ENCODE measurements at places on chromosomes 13 and 19.

- peak; percentile 84 for DNase-seq
Observed at GRCh38 chr19:58575183-58576041, 2.3 kb upstream of the MZF1 start.

GRCh38 chr19:6674868-6675305 lies 4.9 kb upstream of the TNFSF14 start:
- peak; percentile 96 for DNase-seq

- no peak for DNase-seq
Observed at GRCh38 chr19:33085570-33086128, 4.7 kb downstream of the GPATCH1 start.

DNA sequence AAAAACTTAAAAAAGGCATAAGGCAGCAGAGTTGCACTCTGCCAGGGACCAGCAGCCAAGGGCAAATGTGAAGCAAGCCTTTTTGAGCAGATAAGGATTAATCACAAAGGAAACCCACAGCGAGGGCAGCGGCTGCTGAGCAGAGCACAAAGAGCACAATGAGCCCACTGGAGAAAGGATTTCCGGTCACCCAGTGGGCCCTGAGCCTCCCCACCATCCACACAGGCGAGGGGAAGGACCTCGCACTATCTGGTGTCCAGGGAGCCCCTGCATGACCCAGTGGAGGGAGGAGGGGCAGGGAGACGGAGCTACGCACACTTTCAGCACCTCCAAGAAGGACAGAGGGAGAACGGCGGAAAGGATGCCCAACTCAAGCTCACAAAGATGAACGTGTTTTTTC lies 40.0 kb downstream of the COL4A1 start:
- DNase-seq: no peak

GRCh38 chr13:72341904-72342303 lies 385.5 kb downstream of the MZT1 start:
- no peak for DNase-seq

DNA sequence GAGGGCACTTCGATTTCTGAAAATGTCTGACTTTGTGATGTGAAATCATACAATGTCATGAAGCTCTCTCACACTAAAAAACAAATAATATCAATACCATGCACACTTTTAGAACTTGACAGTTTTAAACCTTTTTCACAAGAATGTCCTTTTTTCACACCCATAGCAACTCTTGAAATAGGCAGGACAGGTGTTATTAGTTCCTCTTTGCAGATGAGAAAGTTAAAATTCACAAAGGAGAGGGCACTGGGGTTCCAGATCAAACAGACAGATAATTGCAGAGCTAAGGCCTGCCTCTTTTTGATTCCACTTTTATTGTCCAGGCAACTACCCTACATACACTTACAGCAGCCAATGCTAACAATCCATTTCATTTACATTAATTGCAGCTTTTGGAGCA lies 142.8 kb downstream of the KLF12 start:
- DNase-seq: no peak

GRCh38 chr19:21314676-21315075 lies 14.5 kb downstream of the ZNF708 start:
- DNase-seq: no peak

GRCh38 chr13:44243198-44243857 lies 130.3 kb upstream of the SERP2 start:
- peak; percentile 38 for DNase-seq

- no peak for DNase-seq
Observed at GRCh38 chr13:111659219-111659775, 338.9 kb downstream of the TEX29 start.

GRCh38 chr13:97113231-97114001 lies 108.7 kb upstream of the MBNL2 start:
- DNase-seq: no peak

- DNase-seq: no peak
Observed at GRCh38 chr19:1053176-1054101, 13.5 kb upstream of the ARHGAP45 start.

GRCh38 chr13:112917737-112918136 lies 51.3 kb upstream of the MCF2L start:
- no peak for DNase-seq

DNA sequence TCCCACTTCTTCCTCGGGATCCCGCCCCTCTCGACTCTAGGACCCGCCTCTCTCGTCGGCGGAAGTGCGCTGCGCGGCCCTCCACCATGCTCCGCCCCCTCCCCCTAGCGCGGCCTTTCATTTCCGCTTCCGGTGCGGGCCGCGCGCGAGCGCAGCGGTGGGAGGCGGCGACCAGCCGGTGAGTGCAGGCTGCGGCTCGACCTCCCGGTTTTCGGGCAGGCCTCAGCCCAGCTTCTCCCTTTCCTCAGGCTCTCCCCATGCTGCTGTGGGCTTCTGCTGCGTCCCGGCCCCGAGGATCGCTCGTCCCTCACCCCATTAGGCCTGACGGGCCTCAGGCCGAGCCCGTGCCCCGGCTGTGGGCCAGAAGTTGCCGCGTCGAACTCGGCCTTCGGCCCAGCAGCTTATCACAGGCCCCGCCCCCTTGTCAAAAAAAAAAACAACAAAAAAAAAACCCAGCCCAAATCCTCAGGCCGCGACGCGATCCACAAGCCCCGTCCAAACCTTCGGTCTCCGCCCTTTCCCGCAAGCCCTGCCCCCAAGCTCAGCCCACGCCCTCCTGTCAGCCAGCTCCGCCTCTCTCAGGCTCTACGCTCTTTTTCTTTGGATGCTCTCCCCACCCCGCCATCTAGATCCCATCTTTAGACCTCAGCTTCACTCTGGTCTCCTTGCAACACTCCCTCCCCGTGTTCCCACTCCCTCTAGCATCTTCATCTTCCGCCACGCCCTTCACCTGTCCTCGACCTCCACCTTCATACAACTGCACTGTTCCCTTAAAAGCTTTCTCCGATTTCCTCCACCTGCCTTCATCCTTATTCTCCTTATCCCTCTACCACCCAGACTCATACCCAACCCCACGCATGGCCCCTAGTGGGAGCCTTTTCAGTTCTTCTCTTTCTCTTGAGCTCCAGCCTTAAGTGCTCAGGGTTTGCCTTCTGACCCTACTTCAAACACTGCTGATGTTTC lies at the start of gene CLASRP:
CLASRP (plus strand) TSS at position 115 of the 963 bp plus-strand sequence. CDS start 1,168 bp downstream, outside the sequence.
- peak; percentile 86 for DNase-seq

DNA sequence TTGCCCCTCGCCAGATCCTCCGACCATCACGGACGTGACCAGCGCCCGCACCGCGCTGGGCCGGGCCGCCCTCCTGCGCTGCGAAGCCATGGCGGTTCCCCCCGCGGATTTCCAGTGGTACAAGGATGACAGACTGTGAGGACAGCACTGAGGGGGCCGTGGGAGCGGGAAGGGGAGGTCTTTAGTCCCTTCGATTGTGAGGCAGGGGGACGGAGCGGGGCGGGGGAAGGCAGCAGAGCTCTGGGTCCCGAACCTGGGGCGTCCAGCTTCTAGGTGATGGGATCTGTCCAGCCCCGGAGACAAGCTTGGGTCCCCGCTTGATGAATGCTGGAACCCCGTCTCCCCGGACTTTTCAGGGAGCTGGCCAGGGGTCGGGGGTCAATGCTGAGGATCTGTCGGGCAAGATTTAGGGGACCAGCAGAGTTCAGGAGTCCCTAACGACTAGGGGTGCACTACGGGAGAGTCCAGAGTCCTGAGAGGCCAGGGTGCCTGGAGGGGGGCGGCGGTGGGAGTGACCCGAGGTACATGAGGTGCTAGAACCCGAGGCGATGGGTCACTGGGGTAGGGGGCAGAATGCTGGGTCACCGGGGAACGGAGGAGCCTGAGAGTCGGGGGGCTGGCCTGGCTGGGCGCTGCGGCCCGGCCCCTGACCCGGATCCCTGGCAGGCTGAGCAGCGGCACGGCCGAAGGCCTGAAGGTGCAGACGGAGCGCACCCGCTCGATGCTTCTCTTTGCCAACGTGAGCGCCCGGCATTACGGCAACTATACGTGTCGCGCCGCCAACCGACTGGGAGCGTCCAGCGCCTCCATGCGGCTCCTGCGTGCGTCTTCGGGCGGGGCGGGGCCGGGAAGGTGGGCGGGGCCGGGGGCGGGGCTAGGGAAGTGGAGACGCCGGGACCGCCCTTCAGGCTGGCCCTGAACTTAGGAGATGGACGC lies 14.6 kb downstream of the VSIG10L start:
- peak; percentile 78 for DNase-seq

GRCh38 chr19:52735734-52736133 lies 890 bp upstream of the ZNF611 start:
- peak; percentile 10 for DNase-seq

GRCh38 chr19:342801-343421 lies 1.7 kb downstream of the MIER2 start:
- no peak for DNase-seq

- no peak for DNase-seq
Observed at GRCh38 chr19:45881909-45882528, 3.9 kb downstream of the IRF2BP1 start.

GRCh38 chr13:108785844-108786243 lies 156.4 kb downstream of the MYO16 start:
- DNase-seq: no peak

- no peak for DNase-seq
Observed at GRCh38 chr13:97134364-97135095, 87.6 kb upstream of the MBNL2 start.

GRCh38 chr19:8526345-8527091 lies 12.6 kb upstream of the ZNF414 start:
- DNase-seq: no peak

DNA sequence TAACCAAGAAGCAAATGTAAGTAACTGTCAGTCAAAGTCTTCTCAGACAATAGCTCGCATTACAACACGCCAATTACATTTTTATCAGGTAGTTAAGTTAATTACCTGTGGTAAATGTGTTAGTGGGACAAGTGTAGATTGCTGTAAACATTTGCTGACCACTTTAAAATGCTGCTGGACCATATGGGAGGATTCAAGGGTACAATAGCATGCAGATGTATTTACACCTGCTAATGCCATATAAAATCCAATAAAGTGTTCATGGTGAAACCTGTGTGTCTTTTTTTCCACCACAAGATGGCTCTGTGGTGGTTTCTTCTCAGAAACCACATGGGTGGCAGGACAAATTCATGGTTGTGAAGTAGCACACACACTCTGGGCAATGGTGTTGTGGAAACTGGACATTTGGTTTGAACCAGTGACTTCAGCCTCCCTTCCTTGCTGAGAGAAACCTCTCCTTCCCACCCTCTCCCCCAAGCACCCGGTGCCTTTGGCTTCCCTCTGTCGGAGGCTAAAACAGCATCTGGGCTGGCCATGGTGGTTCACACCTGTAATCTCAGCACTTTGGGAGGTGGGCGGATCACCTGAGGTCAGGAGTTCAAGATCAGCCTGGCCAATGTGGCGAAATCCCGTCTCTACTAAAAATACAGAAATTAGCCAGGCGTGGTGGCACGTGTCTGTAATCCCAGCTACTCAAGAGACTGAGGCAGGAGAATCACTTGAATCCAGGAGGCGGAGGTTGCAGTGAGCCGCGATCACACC lies 18.1 kb upstream of the GTF3A start:
- peak; percentile 18 for DNase-seq

- no peak for DNase-seq
Observed at GRCh38 chr19:4241824-4242430, 5.0 kb upstream of the YJU2 start.

- DNase-seq: no peak
Observed at GRCh38 chr19:27971071-27971470, 1241.9 kb downstream of the UQCRFS1 start.

GRCh38 chr13:87820241-87820640 lies 149.1 kb downstream of the SLITRK5 start:
- DNase-seq: no peak

DNA sequence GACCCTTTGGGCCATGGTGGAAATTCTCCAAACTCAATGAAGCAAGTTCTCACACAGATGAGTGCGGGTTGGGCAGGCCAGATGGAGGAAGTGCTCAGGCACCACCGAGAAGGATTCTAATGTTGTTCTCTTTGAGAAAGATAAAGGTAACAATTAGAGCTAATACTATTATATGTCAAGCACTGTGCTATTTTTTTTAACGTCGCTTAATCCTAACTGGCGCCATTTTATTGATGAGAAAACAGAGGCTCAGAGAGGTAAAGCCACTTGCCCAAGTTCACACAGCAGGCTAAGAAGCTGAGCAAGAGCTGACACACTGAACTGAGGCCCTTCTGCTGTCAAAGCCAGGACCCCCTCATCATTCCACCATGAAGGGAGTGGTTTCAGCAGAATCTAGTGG lies 1.0 kb downstream of the FBL start:
- no peak for DNase-seq

DNA sequence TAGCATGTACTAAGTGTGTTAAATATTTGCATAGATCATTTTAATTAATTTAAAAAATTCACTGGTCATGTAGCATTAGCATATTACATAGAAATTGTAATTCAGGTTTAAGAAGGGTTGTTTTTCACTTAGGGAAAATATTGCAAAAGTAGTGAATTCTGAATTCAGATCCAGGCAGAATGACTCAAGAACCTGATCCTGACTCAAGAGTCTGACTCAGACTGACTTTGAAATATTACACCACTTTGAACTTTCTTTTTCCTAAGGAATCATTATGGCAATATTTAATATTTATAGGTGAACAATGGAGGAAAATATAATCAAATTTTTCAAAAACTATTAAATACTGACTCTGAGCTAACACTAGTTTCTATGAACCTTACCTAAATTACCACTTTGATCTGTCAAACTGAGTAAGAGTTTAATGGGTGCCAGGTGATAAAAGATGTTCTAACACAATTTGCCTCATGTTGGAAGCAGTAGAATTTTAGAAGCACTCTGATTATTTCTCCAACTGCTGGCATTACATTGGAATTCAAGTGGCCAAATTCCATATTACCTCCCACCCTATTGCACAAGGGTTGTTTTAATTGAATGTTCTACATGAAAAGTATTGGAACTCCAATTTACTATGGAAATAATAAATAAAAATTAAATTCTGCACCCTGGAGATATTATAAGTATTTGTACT lies 261.6 kb downstream of the SLITRK1 start:
- DNase-seq: no peak

DNA sequence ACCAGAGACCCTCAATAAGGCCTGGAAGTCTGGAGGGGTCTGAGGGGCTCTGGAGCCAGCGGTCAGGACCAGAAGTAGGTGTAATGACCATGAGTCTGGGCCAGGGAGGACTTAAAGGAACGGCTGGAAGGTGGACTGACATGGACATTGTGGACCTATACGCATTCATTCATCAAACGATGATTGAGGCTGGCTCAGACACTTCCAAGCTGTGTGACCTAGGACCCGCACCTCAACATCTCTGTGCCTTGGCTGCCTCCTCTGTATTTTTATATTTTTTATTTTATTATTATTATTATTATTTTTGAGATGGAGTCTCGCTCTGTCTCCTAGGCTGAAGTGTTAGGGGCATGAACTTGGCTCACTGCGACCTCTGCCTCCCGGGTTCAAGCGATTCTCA lies 9.3 kb upstream of the LRRC25 start:
- no peak for DNase-seq

GRCh38 chr13:96279904-96280303 lies 190.0 kb downstream of the HS6ST3 start:
- no peak for DNase-seq
